ENCODE measurements at places on chromosomes 3 and 15.
A peak's percentile ranks its signal among the peaks of the same experiment; 100 is the strongest.

DNA sequence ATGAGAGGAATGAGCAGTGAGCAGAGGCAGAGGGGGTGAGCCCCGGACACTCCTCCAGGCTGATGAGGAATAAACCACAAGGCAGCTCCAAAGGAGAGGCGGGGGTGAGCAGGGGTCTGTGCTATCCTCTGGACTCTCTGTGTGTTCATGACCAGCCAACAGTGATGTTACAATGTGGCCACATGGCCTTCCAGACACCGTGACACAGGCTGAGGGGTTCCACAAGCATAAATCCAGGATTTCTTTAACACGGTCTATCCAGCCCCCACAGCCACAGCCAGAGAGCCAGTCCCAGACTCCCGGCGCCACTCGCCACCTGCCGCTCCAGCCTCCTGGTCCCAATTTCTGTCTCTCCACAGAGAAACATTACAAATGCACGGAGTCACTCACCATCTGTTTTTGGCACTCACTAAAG lies 24.4 kb downstream of the XXYLT1 start:
- no peak for DNase-seq

GRCh38 chr3:79175870-79176269 lies 591.9 kb downstream of the ROBO1 start:
- DNase-seq = no peak

- no peak for DNase-seq
Observed at GRCh38 chr3:16189201-16189600, 14.7 kb downstream of the GALNT15 start.

GRCh38 chr15:69145149-69145693 lies 15.2 kb upstream of the GLCE start:
- DNase-seq = no peak

GRCh38 chr15:95440712-95441111 lies 889.8 kb upstream of the NR2F2 start:
- DNase-seq = no peak

GRCh38 chr3:85355572-85355971 lies 396.8 kb downstream of the CADM2 start:
- no peak for DNase-seq

DNA sequence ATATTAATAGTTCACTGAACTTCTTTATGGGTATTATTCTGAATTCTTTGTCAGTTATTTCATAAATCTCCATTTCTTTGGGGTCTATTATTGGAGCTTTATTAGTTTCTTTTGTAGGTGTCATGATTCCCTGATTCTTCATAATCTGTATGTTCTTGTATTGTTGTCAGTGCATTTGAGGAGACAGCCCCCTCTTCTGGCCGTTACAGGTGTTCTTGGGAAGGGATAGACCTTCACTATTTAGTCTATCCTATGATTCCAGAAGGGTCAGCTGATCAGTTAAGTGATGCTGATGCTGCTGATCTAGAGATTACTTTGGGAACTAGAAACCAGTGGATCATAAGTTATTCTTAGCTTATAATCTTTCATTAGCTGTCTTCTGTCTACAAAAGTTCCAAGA lies 34.9 kb downstream of the TMEM39A start:
- DNase-seq = no peak

GRCh38 chr3:150349314-150350097 lies 58.6 kb upstream of the TSC22D2 start:
- DNase-seq = no peak

DNA sequence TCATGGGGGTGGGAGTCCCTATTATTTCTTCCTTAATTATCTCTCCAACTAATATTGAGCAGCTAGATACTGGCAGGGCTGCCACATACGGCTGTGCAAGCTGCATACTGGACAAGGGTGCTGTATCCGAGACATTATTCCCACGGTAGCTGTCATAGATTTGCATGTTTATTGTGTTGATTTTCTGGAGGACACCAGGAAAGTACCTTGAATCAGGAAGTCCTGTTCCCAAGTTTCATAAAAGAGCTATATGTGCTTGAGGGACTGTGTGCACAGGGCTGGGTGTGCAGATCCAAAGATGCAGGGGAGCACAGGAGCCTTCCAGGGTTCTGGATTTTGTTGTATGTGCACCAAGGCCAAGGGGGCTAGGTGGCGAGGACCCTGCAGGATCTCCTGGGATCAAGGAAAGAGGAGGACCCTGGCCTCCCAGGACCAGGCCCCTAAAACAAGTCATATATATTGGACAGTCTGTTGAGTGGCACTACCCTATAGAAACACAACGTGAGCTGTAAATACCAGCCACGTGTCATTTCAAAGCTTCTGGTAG lies 119.2 kb upstream of the ALDH1A3 start:
- no peak for DNase-seq

- DNase-seq = no peak
Observed at GRCh38 chr3:196232154-196232881, 16.0 kb downstream of the SLC51A start.

- peak; percentile 50 for DNase-seq
Observed at GRCh38 chr3:111012388-111013248, 59.0 kb upstream of the NECTIN3 start.

GRCh38 chr3:161014843-161015749 lies 90.1 kb downstream of the B3GALNT1 start:
- DNase-seq = no peak

DNA sequence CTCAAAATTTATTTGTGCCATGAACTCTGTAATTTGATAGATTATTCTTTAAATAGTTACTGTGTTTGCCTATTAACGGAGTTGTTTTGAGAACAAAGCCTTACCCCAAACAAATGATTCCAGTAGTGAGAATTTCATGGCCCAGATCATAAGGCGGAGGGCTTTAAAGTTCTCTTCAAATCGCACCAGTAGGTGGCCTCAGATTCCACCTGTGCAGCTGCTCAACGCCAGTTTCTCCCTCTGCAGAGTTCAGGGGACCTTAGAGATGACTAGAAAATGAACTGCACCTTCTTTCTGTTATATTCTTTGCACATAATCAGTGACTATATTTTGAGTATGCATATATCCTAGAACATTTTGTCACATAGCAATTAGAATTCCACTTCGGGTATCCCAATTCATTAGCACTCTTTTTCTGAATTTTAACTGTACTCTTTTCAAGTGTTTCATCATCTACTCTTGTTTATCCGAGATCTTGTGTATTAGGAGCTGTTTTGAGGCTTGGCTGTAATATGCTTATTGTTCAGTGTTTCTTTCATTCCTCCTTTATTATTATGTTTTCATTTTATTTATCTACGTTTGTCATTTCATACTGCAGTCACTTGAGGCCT lies 232.6 kb upstream of the CHRM5 start:
- DNase-seq = peak; percentile 54
